ENCODE measurements at places on chromosomes 12 and 14.

GRCh38 chr12:109988903-109989302 is 7.3 kb downstream of the GIT2 start:
- no peak for DNase-seq

DNA sequence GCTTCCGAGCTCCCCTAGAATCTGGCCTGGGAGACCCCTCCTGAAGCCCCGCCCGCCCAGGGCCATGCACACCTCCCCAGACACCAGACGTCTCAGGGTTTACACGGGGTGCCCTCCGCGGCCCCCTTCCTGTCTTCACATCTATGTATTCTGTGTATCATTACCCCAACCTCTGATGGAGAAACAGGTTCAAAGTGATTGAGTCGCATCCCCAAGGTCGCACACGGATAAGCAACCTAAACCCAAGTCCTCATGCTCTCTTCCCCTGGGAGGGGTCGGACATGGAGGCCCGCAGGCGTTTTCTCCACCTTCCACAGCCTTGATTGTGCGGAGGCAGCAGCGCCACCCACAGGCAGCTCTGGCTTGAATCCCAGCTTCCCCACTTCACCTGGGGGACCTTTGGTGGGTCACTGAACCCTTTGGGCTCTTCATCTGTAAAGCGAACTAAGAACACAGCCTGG is 237.3 kb downstream of the BCL11B start:
- DNase-seq, result no peak

DNA sequence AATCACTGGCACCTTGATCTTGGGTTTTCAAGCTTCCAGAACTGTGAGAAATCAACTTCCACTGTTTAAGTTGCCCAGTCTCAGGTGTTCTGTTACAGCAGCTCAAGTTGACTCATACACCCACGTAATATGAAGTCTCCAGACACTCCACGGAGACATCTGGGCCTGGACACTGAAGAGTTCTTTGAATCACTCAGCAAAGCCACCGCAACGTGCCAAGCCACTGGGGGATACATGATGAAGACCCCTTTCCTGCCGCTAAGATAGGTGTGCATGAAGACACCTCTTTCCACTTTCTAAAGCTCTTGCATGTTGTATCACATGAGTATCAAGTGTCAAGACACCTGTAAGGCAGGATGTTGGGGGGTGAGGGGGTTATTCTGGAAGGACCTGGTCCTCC is 311.7 kb upstream of the RTL1 start:
- DNase-seq, result no peak

- DNase-seq, result no peak
Observed at GRCh38 chr14:55662752-55663151, 82.7 kb downstream of the KTN1 start.

DNA sequence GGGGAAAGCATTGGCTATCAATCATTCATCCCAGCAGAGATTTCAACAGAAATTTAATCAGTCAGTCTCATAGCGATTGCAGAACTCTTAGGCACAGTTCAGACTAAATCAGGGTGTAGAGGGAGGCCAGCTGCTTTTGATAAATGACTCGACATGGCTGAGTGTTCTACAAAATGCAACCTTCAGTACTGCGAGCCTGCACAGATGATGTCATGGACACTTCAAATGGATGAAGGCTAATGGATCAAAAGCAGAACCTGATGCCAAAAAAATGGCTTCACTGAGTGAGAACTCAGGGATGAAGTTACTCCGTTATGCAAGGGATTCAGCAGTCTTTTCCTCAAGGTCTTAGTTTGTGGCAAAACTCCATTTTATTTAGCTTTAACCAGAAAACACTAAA is 167.3 kb downstream of the DACT1 start:
- no peak for DNase-seq

DNA sequence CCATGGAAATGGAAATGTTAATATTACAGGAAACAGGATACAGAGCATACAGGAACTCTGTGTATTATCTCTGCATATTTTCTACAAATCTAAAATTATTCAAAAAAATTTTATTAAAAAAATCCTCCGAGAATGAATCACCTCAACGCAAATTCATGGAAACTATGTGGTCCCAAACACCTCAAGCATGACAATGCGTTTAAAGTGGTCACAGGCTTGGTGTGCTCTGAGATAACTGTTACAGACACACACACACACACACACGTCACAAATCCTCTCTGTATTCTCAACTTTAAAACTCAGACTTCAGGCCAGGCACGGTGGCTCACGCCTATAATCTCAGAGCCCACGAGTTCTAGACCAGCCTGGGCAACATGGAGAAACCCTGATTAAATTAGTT is 45.3 kb upstream of the MTERF2 start:
- no peak for DNase-seq

DNA sequence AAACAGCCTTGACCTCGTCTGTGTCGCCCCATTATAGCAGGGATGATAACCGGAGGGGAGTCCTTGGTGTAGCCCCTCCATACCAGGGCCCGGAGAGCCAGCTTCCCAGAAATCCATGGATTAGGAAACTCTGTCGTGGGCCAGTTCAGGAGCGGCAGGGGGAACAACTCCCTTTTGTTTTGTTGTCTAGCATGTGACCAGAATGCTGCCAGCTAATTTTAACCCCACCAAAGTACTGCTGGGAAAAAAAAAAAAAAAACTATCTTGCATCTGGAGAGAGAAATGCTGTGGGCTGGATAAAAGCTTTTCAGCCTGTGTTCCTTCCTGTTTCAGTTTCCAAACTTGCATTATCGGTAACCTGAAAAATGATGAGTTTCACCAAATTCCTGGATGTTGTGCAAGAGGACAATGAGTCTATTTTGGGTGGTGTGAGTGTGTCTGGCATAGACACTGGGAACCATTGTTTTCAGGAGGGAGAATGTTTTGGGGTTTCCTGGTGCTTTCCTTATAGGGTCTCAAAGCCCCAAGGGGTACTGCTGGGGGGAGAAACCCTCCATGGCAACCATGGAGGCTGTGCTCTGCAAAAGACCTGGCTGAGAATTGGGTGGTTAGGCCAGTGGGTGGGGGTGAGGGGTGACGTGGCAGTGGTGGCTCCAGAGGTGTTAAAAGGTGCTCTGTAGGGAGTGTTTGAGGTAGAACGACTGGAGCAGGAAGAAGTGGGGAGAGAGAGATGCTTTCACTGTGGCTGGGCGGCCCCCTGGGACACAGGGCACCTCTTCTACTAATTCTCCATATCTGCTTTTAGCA is 14.9 kb upstream of the IRF2BPL start:
- peak; percentile 89 for DNase-seq

- no peak for DNase-seq
Observed at GRCh38 chr12:111401167-111401605, 4.5 kb upstream of the SH2B3 start.

DNA sequence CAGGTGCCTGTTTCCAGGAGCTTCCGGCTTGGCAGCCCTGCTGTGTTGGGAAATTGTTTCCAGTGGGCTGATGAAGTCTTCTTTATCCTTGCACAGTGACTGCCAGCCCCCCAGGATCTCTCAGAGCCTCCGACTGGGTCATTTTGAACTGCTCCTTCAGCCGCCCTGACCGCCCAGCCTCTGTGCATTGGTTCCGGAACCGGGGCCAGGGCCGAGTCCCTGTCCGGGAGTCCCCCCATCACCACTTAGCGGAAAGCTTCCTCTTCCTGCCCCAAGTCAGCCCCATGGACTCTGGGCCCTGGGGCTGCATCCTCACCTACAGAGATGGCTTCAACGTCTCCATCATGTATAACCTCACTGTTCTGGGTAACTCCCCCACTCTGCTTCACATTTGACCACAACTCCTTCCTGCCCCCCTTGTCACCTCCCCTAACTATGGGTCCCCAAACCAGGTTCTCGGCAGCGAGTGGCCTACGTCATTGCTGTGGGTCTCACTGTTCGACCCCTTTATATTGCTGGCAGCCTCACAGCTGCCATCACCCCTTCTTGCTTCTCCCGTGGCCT is 2.3 kb downstream of the LAG3 start:
- no peak for DNase-seq

GRCh38 chr12:131167334-131167733 is 213.6 kb downstream of the ADGRD1 start:
- no peak for DNase-seq

GRCh38 chr14:71235875-71236274 is 328.6 kb downstream of the PCNX1 start:
- peak; percentile 82 for DNase-seq

GRCh38 chr14:23054000-23054811 is 3.1 kb downstream of the CDH24 start:
- no peak for DNase-seq

GRCh38 chr14:81981307-81981675 is 447.6 kb upstream of the SEL1L start:
- no peak for DNase-seq

DNA sequence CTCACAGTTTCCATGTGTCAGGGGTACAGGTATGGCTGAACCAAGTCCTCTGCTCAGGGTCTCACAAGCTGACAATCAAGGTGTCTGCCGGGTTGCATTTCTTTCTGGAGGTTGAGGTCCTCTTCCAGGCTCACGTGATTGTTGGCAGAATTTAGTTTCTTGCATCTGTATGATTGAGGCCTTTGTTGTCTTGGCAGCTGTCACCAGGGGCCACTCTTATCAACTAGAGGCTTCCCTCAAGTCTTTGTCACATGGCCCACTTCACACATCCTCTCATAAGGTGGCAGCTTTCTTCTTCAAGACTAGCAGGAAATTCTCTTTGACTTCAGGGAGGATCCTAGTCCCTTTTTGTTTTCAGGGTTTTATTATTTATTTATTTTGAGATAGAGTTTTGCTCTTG is 46.0 kb upstream of the FOS start:
- DNase-seq, result no peak

- DNase-seq, result no peak
Observed at GRCh38 chr14:73749706-73750530, 35.7 kb upstream of the PNMA1 start.

GRCh38 chr14:103326078-103326477 is 8.0 kb upstream of the EIF5 start:
- no peak for DNase-seq

GRCh38 chr14:99267837-99268781 is 3.9 kb downstream of the BCL11B start:
- DNase-seq, result no peak

Data from suprapubic skin (tissue), 4 donors.